Stimulated activated CD8-positive, alpha-beta memory T cell treated with anti-CD3 and anti-CD28 coated beads, Interleukin-2, amount 100 ng/mL, for 1 hour (primary cell): ENCODE measurements at places on chromosomes 1 and 21.

GRCh38 chr1:33685256-33685655 lies 178.6 kb upstream of the HMGB4 start:
- no peak for DNase-seq

- DNase-seq, result no peak
Observed at GRCh38 chr1:63779338-63780211, 5.8 kb downstream of the ROR1 start.

GRCh38 chr1:34800214-34800613 lies 7.4 kb downstream of the GJA4 start:
- DNase-seq, result no peak

DNA sequence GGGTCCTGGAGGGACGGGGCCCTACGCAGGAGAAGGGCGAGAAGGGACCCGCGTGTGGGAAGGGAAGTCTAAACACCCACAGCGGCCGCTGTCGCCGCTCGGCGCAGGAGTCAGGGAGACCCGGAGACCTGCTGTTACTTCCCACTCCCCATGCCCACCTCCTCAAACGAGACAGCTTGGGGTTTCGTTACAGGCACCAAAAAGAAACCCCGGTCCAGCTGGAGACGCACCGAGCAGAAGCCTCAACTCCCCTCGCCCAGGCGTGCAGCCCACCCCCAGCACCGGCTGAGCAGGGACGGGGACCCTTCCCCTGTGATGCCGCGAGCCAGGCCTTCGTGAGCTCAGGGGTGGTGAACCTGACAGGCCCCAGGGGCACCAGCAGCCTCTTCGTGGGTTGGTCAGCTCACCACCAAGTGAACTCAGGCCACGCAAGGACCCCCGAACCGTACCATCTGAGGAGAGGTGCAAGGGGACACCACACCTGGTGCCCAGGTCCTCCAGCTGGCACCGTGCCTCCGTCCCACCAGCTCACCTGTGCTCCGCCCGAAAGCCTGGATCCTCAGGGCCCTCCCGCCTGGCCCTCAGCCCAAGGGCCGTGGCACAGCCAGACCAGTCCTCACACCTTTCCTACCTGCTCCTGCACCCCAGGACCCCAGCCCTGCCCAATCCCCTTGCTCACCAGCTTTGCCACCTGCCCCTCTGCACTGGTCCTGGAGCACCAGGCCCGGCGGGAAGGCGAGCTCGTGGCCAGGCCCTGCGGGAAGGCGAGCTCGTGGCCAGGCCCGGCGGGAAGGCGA lies 5.0 kb downstream of the SDF4 start:
- DNase-seq, result no peak

GRCh38 chr1:36961062-36961615 lies 73.2 kb downstream of the GRIK3 start:
- no peak for DNase-seq

GRCh38 chr1:29029667-29030066 lies 94.0 kb downstream of the TMEM200B start:
- no peak for DNase-seq

GRCh38 chr1:209241487-209241886 lies 342.0 kb upstream of the CAMK1G start:
- no peak for DNase-seq

DNA sequence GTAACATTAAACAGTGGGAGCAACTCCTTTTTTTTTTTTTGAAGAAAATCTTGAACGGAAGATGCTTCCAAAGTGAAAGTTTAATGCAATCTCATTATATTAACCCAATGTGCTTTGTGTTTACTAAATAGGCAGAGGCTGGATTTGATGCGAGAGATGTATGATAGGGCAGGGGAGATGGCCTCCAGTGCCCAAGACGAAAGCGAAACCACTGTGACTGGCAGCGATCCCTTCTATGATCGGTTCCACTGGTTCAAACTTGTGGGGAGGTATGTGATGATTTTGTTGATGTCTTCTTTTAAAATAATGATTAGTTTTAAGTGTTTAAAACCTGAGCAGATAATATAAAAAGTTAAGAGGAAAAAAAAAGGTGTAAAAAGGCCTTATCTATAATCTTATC lies 74.2 kb upstream of the PGD start:
- DNase-seq, result no peak

DNA sequence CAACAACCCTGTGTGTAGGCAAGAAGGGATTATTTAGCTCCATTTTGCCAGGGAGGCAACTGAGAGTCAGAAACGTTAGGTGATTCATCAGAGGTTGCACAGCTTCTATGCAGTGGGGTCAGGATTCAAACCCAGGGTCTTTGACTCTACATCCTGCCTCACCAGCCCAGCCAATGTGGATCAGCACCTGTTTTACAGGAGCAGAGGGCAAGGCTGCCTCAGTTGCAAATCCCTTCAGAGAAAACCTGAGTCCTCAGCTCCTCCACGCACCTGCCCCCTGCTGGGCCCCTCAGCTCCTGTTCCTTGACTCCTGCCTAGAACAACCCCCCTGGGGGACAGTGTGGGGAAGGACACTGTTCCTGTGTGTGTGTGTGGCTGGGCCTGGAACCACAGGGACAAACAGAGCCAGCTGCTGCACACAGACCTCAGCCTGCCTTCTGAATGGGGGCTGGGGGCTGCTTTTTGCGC lies 61.6 kb downstream of the LRRN2 start:
- DNase-seq, result no peak

GRCh38 chr1:240499012-240499411 lies 112.9 kb downstream of the GREM2 start:
- no peak for DNase-seq

DNA sequence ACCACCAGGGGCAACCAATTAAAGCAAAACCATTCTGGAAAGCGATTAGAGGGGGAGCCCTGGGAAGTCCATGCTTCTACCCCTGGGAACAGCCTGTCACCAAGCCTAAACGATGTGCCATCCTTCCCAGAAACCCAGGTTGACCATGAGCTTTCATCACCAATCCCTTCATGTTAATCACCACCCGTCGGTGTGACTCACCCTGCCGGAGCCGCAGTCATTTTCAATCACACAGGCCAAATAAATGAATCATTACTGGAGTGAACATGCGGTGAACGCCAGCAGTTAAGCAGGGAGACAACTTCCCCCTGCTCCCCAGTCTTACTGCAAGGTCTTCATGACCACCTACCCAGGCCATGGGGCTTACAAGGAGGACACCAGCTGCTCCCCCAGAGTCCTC lies 308.8 kb downstream of the AJAP1 start:
- DNase-seq, result no peak

DNA sequence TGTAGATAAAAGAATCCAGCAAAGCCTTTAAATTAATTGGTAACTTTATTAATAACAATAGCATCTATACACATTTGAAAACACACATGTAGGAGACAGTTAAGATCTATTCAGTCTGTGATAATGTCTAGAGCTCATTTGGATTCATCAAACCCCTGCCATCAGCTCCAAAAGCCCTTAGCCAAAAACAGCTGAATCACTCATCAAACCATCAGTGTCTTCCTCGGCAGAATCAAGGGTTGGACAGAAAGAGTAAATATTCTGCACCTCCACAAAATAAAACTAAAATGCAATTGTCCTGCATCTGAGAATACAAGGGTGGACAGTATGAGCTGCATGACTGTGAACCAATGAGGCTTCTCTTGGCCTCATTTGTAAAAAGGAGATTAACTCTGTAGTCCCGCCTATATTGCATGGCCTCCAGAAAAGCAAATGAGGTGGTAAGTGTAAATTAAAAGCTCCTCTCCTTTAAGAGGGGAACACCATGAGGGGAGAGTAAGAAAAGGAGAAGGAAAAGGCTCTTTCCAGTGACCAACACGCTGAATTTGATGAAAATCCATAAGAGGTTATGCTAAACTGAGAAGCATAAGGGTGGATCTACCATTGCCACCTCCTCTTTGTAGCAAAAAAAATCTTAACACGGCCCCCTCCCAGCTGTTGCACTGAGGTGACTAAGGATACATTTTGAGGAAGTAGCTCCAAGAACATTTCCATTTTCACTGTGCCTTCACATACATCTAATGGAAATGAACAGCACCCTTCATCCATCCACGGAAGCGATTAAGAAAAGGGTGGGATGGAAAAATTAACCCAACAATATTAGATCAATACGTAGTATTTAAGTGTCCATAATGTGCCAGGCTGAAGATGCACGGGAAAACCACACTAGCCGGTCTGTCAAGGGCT lies 14.7 kb upstream of the BOLA1 start:
- no peak for DNase-seq

- no peak for DNase-seq
Observed at GRCh38 chr1:32398401-32398800, 4.2 kb upstream of the BSDC1 start.

- DNase-seq, result no peak
Observed at GRCh38 chr1:185281245-185281644, 35.8 kb downstream of the IVNS1ABP start.

DNA sequence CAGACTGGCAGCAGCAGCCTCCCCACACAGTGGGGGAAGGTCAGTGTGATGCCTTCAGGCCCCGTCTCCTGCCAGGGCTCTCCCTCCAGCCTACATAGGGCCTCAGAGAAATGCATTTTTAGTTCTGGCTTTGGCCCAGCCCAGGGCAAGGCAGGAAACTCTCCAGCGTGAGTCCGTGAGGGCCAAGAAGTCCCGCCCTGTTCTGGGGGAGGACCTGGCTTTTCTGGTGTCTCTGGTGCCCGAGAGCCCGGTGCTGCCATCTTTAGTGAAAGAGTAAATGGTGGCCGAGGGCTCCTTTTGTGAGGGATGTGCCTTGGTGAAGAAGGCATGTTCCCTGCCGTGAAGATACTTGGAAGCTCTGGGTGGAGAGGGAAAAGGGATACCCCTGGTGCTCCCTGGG lies 14.8 kb upstream of the DIP2A start:
- DNase-seq, result no peak

DNA sequence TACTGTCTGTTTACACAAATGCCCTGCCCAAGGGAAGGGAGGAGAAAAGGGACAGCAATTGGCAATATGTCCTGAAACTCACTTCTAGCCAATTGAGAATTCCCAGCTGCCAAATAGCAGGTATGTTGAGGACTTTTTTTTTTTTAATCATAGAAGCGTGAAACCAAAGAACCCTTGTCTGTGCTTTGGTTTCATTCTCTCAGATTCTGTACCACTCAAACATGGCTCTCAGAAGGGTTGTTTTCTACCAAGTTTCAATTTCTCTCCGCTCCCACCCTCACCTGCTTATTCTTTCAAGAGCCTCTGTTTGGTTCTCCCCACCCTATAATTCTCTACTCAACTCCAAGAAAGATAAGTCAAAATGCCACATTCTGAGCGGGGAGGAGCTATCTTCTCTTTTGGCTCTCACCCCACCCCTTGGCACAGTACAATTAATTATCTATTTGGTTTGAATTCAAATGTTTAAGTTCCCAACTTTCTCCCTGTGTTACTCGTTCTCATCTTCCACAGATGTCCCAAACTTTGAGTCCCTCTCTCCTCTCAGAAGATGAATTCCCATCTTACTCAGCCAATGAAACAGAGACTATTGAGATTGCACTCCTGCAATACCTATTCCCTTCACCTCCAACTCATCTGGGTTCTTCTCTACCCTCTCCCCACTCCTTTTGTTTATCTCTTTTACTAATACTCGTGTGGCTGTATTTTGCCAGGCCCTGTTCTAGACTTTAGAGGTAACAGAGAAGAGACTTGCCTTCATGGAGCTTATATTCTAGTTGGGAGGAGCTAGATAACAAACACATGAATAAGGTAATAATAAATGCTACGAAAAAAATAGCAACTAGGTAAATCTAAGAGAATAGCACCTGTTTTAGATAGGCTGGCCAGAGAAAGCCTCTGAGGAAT lies 3.9 kb upstream of the TP53BP2 start:
- no peak for DNase-seq

- no peak for DNase-seq
Observed at GRCh38 chr1:78281580-78281979, 209.2 kb upstream of the PTGFR start.

- DNase-seq, result no peak
Observed at GRCh38 chr1:110548381-110548780, 29.4 kb upstream of the KCNA10 start.

GRCh38 chr1:14956579-14957195 lies 196.9 kb upstream of the TMEM51 start:
- DNase-seq, result no peak

DNA sequence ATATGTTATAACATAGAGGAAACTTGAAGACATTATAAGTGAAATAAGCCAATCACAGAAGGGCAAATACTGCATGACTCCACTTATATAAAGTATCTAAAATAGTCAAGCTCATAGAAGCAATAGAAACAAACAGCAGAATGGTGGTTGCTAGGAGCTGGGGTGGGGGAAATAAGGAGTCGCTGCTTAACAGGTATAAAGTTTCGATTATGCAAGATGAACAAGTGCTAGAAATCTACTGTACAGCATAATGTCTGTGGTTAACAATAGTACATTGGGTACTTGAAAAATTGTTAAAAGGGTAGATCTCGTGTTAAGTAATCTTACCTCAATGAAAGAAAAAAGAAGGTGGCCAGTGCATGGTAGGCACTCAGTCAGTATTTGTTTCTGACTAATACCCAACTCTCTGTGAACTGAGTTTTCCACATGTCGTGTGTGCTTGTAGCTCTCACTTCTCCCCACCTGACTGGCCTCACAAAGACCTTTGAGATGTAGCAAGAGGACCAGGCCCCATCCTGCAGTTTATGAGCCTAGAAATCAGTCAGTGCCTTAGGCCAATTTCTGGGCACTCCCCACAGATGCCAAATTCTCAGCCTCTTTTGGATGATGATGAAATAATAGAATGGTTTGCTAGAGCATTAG lies 14.7 kb upstream of the SPRR5 start:
- no peak for DNase-seq

DNA sequence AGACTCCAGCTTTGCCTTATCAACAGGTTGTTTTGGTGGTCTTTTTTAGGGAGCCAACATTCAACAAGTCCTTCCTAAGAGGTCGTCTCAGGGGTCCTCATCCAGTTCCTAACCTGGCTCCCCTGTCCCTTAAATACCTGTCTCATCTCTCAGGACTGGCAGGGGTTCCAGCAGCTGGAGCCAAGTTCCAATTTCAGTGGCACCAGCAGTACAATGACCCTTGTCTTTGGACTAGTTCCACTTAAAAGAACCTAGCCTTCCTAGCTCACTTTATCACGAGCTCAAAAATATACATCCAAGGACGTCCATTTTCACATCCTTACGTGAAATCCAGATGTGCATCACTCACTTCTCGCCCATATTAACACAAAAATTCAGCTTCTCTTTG lies 18.7 kb upstream of the TRAF3IP3 start:
- no peak for DNase-seq
